ENCODE measurements at places on chromosomes 3 and 15.

DNA sequence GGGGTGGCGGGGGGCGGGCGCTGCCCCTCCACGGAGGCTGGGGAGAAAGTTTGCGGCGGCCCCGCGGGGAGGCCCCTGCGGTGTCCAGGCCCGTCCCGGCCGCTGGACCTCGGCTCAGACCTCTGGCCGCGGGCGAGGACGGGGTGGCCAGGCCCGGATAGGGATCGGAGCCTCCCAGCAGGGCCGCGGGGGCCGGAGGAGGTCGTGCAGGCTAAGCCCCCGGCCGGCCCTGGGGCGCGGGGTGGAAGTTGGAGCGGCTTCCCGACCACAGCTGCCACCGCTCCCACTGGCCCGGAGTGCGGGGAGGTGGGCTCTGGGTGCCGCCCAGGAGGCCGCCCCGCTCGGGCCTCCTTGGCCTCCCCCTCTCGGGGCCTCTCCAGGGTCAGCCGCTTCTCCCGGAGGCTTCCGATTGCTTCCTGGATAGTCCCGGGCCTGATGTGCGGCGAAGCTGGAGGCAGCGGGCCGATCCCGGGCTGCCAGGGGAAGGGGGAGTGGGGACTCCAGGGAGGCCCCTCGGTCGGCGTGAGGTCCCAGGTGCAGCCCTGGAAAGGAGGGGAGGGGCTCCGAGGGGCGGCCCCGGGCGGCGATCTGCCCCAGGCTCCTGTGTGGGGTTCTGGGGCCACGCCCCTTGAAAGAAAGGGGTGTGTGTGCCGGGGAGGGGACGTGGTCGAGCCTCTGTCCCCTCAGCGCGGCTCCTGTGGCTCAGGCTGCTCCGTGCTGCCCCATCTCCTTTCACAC is 907 bp downstream of the PLXNA1 start:
- no peak for DNase-seq

- DNase-seq = no peak
These were observed 81.5 kb downstream of the OXNAD1 start for GRCh38 chr3:16346413-16347081.

GRCh38 chr3:45067941-45068340 is 41.8 kb downstream of the CLEC3B start:
- no peak for DNase-seq

GRCh38 chr3:119530456-119530855 is 29.0 kb downstream of the CD80 start:
- no peak for DNase-seq

DNA sequence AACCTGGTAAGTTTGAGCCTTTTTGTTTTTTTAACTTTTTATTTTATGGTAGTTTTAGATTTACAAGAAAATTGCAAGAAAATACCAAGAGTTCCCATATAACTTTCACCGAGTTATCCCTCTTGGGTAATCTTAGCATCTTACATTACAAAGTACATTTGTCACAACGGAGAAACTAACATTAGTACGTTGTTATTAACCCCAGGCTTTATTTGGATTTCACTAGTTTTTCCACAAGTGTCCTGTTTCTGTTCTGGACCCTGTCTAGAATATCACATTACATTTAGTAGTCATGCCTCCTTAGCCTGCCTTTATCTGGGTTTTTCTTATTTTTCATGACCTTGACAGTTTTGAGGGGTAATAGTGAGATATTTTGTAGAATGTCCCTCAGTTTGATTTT is 53.5 kb upstream of the KPNA4 start:
- no peak for DNase-seq

GRCh38 chr3:112718516-112718915 is 77.6 kb upstream of the CCDC80 start:
- no peak for DNase-seq

DNA sequence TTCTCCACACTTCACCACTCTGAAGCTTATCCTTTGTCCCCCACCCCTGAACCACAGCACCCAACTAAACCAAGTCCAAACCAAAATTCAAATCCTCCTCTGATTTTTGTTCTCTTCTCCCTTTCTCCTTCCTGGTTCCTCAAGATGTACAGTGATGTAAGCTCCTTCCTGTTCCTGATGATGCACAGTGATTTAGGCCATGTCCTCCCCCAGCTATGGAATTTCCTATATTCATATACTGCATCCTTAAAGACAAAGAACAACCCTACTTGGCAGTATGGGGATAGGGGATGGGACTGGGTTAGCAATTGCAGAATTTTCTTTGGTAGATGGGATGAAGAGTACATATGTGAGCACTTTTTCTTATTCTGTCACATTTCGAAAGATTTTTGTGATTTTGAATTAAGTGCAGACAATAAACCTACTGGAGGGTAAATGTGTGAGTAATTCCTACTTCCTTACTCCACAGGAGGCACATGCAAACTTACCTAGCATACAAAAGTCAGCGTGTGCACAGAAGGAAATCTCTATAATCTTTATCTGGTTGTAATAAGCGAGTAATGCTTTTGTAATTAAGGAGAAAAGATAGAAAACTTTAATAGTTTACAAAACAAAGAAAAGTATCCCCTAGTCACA is 125.0 kb downstream of the ANO10 start:
- DNase-seq = no peak

Measured in NCI-H1417 treated with DMSO at 0.1 percent for 48 hours (cell line).